ENCODE measurements at places on chromosomes 16 and 17. TPM values are rescaled to one million over a fixed set of nuclear protein-coding genes. Genes with fewer than 3 reads are reported as not detected.

KRT13 gene
- not detected for total RNA-seq

RNU2-1 gene
- not detected for total RNA-seq

WFIKKN2 gene
- total RNA-seq, result not detected

PRRT2 gene
- 0.67 TPM for total RNA-seq

ARL5C gene
- total RNA-seq, result not detected

COG4 gene
- 60.8 TPM for total RNA-seq

COPRS gene
- 74.6 TPM for total RNA-seq

TNK1 gene
- not detected for total RNA-seq

HBA1 gene
- total RNA-seq, result not detected

TLCD3B gene
- total RNA-seq, result 0.34 TPM

CA5A gene
- not detected for total RNA-seq

CA10 gene
- total RNA-seq, result not detected

SLC46A1 gene
- total RNA-seq, result 2.4 TPM

CX3CL1 gene
- not detected for total RNA-seq

SKAP1 gene
- total RNA-seq, result not detected

PPP1R27 gene
- total RNA-seq, result not detected

CHD9 gene
- 15.6 TPM for total RNA-seq

CRISPLD2 gene
- total RNA-seq, result 75.3 TPM

SLFN13 gene
- total RNA-seq, result 3.9 TPM

DHRS7C gene
- not detected for total RNA-seq

ASGR1 gene
- 1.2 TPM for total RNA-seq

YBX2 gene
- not detected for total RNA-seq

ZNF319 gene
- total RNA-seq, result 3.1 TPM

NPIPA5 gene
- 2.1 TPM for total RNA-seq
